CD4-positive, alpha-beta T cell treated with Interleukin-17A for 4 hours (primary cell): ENCODE measurements at places on chromosomes 2 and 18.

- no peak for DNase-seq
These were observed 14.4 kb upstream of the PTMA start for GRCh38 chr2:231693956-231694355.

GRCh38 chr2:177271981-177272666 lies 7.6 kb upstream of the NFE2L2 start:
- DNase-seq: no peak

DNA sequence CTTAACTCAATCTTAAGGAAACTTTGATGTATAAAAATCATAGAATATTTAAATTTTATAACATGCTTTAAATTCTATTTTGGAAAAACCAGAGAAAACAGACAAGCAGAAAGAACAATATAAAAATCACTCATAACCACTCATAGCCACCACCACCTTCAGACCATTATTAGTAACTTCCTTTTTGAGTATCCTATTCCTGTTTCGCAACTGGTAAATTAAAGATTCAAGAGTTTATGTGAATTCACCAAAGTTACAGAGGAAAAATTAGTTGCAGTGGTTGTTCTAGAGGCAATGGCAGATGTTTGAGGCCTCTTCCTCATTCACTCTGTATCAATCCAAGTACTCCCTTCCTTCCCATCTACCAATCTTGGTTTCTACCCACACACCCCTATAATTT lies 49.3 kb upstream of the PROKR1 start:
- DNase-seq: no peak

DNA sequence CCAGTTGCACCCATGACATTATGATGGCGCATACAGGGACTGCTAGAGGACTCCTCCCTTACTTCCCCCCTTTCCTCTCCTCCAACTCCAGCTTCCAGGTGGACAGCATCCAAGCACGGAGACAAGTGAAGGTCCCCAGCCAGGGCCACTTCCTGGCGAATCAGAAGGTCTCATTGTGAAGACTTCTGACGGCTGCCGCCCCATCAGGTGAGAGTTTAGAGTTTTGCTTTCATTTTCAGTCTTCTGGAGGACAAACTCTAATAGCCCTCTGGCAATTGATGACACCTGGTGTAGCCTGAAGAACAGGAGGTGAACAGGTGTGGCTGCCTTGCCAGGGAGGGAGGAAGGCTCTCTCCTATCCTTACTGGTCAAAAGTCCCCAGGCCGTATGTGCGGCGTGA lies 77.3 kb upstream of the KCNH7 start:
- DNase-seq: no peak

DNA sequence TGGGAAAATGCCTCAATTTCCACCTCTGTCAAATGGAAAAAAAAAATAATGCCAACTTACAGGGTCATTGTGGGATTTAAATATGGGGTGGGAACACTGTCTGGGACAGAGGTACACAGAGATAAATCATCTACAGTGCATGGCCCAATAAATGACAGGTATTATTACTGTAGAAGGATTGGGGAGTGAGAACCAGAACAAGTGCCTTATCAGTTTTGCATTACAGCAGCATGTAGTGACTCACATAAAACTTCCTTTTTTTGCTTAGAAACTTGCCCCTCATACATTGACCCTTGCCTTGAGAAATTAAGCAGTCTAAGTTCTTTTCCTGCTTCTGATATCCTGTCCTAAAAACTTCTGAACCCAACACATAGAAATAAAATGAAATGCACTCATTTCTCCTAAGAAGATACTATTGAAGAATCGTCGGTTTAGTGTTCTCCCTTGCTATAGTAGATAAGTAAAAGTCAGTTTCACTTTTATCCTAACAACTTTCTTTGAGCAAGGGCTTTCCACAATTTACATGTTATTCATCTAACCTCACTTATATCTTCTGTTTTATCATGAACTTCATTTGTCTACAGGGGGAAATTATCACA lies 121.0 kb upstream of the HAAO start:
- no peak for DNase-seq

DNA sequence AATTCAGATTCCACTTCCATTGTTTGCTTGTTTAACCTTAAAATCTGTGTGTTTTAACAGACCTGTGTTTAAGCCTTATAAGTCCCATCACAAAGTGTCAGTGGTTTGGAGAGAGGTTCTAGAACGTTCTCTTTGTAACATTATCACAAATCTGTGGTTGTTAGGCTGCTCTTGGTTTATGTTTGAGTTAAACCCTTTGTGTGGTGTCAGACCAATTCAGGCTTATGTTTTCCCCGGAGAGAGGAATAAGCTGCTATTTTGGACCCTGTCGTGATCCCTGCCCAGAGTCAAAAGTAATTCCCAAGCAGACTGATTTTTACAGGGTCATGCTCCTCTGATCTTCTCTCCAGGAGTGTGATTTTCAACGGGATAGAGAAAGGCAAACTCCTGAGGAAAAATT lies 43.8 kb upstream of the LTBP1 start:
- no peak for DNase-seq

- DNase-seq: no peak
These were observed 135.8 kb upstream of the DSEL start for GRCh38 chr18:67652288-67652687.

GRCh38 chr2:78145395-78145996 lies 623.3 kb upstream of the LRRTM4 start:
- no peak for DNase-seq

GRCh38 chr18:32308493-32309120 lies 118.8 kb downstream of the MEP1B start:
- no peak for DNase-seq

DNA sequence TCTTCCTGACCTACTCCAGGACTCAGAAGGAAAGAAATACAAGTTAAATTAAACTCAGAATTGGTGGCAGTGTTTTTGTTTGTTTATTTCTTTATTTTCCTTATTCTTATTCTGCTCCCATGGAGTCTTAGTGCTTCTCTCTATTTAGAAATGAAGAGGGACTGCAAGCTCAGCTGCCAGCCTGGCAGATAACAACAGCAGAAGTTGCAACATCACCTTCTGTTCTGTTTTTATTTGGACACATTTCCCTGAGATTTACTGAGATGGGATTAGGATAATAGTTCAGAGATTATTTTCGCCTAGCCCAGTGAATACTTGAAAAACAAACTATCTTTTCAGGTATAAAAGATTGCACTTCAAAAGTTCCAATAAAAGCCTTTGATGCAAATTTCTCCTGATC lies 70.4 kb upstream of the DTNA start:
- DNase-seq: no peak

DNA sequence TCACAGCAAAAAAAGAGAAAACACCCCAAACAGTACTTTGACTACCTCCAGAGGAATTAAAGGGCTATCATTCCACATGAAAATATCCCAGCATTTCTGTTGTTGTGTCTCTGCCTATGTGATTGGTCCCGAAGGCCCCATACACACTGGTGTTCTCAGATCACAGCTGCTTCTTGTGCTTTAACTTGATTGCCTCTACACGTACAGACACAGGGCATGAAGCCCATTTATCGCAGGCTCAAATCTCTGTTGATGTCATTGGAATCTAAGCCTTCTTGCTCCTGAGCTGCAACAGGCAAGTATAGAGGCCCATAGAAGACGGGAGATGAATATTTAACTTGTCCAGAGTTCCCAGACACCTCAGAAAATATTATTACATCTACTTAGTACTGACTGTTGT lies 405.2 kb downstream of the NCKAP5 start:
- no peak for DNase-seq

DNA sequence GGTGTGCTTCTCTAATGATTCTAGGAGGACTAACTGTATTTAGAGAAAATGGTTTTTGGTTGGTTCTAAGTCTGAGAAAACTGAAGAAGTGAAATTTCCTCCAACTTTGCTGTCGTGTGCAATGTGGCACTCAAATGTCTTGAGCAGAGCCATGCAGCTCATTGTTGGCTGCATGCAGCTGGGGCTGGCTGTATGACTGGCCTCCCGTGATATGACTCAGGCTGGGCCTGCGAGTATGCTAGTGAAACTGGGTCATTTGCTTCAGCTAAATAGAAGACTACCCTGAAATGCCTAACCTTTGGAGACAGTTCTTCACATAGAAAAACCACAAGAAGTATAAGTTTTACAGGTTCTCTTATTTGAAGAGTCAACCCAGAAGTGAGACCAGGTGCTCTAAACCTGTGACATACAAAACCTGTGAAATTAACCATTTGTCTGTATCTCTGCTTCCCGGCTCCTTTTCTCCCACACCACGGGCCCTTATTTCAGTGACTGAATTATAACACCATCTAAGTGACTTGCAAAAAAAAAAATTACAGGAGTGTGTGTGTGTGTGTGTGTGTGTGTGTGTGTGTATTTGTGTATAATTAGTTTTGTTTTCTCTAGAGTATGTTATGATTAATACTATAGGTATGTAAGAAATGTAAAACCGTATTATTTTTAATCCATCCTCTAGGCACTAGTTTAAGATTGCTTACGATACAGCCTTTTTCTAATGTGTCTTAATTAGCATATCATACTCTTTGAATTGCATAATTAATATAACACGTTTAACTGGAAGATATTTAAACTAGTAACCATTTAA lies 15.9 kb downstream of the POLI start:
- DNase-seq: peak; percentile 54

- no peak for DNase-seq
These were observed 5.9 kb downstream of the CCDC121 start for GRCh38 chr2:27622921-27623384.

- DNase-seq: no peak
These were observed 24.9 kb downstream of the PELI1 start for GRCh38 chr2:64119369-64119768.

- DNase-seq: no peak
These were observed 25.0 kb downstream of the FN1 start for GRCh38 chr2:215410932-215411285.

DNA sequence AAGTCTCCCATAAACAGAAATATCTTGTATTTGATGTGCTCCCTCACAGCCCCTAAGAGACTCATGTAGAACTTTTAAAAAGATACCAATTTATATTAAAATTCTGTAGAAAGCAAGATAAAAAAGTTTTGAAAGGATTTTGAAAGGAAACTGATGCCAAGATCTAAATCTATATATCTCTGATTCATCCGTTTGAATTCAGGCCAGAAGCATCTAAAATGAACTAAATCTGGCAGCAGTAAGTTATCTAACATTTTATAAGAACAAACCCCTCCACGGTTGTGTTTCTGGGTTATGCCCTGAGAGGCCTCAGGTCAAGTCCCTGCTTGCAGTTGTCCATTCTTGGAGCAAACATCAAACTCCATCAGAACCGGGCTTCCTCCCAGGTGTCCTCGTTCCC lies 165.8 kb downstream of the FBXO15 start:
- no peak for DNase-seq

- DNase-seq: no peak
These were observed 136.8 kb upstream of the OTOS start for GRCh38 chr2:240277073-240277806.

GRCh38 chr18:70368903-70369302 lies 80.1 kb downstream of the SOCS6 start:
- no peak for DNase-seq

DNA sequence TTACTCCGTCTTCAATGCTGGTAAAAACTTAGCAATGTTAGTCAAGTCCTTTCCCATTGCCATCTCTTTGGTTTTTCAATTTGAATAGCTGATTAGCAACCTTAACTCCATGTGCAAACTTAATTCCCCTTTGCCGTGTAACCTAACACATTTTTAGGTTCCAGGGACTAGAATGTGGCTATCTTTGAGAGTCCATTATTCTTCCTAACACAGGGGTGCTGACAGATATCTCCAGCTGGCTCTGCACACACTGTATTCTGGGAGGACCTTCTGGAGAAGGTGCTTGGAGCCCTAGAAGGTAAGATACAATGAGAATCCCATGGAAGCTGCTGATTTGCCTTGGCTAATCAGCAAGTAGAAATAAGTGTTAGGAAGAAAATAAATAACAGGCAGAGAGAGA lies 104.6 kb upstream of the STON1 start:
- DNase-seq: no peak
